ENCODE measurements at places on chromosomes 1 and 21. TPM values are rescaled to one million over a fixed set of nuclear protein-coding genes. Genes with fewer than 3 reads are reported as not detected.
A peak's percentile ranks its signal among the peaks of the same experiment; 100 is the strongest.

DNA sequence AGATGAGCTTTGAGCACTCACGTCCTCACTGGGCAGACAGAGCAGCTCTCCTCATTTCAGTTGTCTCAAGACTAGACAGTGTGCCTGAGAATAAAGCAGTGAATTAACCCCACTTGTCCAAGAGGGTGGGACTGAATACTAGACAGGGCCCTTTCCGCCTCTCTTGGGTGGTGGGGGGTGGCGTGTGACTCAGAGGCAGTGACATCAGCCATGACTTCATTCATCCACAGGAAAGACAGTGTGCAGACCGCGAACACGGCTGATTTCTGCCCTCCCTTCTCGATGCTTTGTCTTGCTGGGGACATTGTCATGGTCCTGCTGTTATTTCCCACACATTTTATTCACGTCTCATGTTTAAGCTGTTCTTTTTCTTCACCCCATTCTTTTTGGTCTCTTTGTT lies 64.9 kb downstream of the FGGY start:
- DNase-seq: no peak

Gene POFUT2
- total RNA-seq: 8.6 TPM

GRCh38 chr1:172206256-172206655 lies 214.2 kb upstream of the C1orf105 start:
- DNase-seq: no peak

DNA sequence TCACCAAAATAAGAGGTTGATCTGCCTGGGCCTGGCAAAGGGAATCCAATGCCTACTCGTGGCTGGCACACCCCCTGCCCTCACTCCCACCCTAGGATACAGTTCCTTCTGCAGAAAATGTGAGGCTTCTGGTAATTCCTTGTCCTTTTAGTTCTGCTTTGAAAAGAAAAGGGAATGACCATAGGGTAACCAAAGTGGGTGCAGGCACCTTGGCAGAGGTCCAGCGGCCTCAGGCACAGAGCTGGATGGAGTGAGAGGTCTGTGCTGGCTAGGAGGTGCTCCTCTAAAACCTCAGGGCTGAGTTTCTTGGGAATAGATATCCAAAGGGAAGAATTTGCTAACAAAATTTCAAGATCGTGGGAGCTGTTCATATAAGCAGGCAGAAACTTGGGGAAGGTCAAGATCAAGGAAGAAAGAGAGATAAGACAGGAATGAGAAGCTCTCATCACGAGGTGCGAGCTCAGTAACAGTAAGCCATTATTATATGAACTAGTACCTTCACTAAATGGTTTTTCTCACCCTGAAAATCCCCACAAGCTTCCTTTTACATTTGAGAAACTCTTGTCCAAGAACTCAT lies 293.1 kb upstream of the LYPLAL1 start:
- no peak for DNase-seq

Gene GCSAML
- total RNA-seq: not detected

GRCh38 chr1:174219606-174220370 lies 60.5 kb downstream of the RABGAP1L start:
- peak; percentile 83 for DNase-seq

Gene UTS2
- total RNA-seq: 0.26 TPM

Gene LCE1C
- total RNA-seq: not detected

DNA sequence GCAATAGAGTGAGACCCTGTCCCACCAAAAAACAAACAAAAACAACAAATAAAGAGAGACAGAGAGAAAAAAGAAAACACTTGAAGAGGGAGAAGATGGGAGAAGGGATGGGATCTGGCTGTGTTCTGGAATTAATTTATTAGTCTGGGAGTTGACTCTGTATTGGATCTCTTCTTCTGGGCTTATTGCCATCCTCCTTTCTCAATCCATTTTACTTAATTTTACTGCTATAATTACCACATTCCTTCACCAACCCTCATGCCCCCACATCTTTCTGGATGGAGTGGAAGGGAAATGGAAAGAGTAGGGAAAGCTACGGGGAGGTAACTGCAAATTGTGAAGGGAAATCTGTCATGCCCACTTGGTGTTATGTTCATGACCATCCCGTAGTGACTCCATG lies 42.9 kb downstream of the FMN2 start:
- no peak for DNase-seq

Gene FMO4
- 0.79 TPM for total RNA-seq

GRCh38 chr1:173420330-173420806 lies 56.8 kb upstream of the PRDX6 start:
- DNase-seq: peak; percentile 67

DNA sequence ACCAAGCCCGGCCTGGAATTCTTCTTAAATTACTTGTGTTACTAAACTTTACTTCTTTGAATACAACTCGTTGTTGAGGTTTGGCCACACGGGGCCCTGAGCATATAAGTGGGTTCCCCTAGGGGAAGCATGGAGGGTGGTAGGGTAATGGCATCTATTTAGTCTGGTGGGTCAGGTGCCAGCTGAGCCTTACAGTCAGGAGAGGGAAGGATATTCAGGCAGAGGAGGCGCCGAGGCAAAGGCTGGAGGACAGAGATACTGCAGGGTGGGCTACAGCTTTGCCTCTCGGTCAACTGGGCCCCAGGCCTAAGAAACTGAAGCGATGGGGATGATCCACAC lies 424 bp upstream of the NECAP2 start:
- no peak for DNase-seq

- no peak for DNase-seq
Observed at GRCh38 chr1:55571767-55572166, 356.6 kb upstream of the USP24 start.

Gene LAD1
- 220 TPM for total RNA-seq

DNA sequence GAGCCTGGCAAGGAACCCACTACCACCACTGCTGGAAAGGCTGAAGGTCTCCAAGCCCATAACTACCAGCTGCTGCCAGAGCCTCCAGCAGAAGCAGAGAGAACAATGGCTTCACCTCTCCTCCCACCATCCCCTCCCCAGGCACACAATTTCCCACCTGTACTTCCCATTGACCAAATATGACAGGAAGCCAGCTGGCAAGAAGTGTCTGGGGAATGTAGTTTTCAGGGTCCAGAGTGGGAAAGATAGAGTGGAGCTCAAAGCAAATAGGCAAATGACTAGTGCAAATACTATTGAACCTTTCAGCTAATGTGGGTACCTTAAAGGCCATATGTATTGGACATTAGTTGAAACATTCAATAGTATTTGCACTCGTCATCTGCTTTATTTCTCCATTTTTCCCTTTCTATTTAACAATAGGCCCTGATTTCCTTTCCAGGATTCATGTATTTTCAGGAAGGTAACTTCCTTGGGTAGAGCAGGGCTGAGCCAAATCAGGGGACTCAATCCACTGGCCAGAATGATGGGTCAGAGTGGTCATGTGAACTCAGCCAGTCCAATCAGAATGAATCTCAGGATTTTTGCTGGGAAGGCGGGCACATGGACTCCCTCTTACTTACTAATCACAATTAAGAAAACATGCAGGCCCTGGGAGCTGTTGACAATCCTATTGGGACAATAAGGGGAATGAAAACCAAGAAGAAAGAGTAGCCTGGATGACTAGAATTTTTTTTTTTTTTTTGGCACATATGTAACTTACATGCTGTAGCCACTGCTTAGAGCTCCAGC lies 12.1 kb upstream of the NFYC start:
- no peak for DNase-seq

DNA sequence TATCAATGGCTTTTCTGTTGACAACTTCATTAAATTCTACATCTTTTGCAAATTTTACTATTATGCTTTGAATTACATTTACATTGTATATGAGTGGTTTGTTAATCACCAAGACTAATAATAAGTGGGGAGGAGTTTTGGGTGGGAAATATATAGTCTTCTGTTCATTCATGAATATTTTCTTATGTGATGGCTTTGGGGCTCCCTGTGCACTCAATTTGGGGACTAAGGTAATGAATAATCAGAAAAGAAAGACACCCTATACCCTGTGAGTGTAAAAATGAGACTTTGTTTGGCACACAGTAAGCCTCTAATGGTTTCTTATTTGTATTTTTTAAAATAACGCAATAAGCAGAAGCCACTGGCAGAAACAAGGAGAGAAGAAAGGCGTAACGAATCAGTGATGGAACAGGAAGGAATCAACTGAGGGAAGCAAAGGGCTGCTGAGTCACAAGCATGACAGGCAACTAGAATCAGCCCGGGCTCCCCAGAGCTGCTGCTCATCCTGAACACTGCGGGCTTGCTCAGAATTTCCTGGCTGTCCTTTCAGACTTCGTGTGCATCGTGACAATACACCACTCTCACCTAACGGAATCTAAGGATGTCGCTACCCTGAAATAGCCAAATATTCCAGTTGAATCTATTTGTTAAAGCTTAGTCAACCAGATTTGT lies 20.8 kb upstream of the RGS2 start:
- DNase-seq: peak; percentile 37

Gene MRPL20
- 50.4 TPM for total RNA-seq

Gene ACTL8
- not detected for total RNA-seq

- peak; percentile 91 for DNase-seq
Observed at GRCh38 chr1:186950547-186950946, 121.8 kb downstream of the PLA2G4A start.

GRCh38 chr1:18109756-18110597 lies 2.4 kb downstream of the IGSF21 start:
- DNase-seq: no peak

Gene ITGB2
- 0.26 TPM for total RNA-seq

- peak; percentile 91 for DNase-seq
Observed at GRCh38 chr1:153545067-153546055, at the start of gene S100A4. TSS of gene S100A4 (minus strand) at chr1:153545806. CDS start at chr1:153544794, 1,012 bp downstream.

GRCh38 chr1:110426854-110427253 lies 19.4 kb upstream of the LAMTOR5 start:
- DNase-seq: no peak

GRCh38 chr1:10280439-10281350 lies 70.3 kb downstream of the KIF1B start:
- DNase-seq: no peak

GRCh38 chr1:30511991-30512913 lies 211.1 kb downstream of the MATN1 start:
- peak; percentile 68 for DNase-seq

DNA sequence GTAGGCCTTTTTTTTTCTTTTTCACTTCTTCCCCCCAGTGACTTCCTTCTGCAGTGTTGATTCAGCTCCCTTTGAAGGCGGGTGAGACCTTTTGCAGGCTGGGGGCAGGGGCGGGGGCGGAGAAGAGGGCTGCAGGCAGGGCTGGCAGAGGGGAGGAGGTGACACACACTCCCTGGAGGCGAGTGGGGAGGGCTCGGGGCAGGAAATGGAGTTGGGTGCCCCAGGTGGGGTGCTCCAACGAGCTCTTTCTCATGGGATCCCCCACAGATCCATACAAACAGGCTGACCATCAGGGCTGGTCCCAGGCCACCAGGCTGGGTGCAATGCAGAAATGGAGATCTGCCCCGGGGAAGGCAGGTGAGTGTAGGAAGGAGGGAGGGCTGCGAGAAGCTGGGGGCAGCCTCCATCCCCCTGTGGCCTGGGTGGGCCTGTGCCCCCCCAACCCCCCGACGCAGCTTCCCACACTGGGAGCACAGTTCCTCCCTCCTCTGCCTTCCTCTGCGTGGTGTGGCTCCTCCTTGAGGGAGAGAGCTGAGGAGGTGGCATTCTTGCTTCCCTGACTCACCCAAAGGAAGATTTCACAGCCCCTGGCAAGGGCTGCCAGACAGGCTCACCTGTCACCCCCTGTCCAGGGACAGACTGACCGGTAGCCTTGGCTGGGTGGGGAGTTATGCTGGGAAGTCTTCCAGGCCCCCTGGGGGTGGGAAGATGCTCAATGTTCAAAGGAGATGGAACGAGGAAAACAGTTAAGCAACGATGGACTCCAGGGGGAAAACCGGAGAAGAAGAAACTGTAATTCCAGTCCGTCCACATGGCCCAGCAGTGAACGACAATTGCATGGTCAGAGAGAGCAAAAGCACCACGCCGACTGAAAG lies 7.1 kb upstream of the ITGB2 start:
- DNase-seq: peak; percentile 73

Gene NR1I3
- not detected for total RNA-seq

DNA sequence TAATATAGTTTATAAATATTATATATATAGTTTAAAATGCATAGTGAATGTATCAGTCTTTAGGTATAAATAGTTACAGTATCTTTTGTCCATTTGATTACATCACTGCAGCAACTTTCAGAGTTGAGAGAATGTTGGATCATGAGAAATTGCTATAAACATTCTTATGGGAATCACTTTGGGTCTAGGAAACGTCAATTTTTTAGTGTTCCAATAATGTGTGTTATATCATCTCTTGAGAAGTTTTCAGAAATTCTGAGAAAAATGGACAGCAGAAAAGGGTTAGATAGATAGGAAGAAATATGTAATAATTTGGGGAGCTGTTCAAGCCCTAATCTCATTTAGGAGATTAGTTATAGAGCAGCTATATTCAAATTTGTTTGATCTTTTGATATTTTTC lies 185.2 kb upstream of the SGIP1 start:
- DNase-seq: no peak

- peak; percentile 94 for DNase-seq
Observed at GRCh38 chr1:152251391-152251790, 27.4 kb upstream of the HRNR start.

DNA sequence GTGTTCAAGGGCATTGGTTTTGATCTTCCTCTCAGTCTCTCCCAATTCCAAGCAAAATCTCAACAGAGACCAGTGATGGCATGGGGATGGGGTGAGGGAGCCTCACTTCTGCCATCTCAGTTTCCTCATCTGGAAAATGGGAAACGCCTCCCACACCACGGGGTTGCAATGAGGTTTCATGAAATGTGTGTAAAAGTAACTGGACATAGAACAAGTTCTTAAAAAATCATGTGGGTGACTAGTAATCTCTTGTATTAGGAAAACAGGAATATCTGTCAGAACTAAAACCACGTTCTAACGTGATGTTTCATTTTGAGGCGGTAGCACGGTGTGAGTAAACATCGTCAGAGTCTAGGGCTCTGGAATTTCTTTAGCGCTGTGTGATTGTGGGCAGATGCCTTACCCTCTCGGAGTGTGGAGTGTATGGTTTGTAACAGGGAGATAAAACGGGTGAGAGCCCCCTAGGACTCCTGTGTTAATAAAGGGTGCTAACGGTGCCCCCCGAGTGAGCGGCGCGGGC lies 55.5 kb upstream of the DNAJC6 start:
- DNase-seq: peak; percentile 59

Gene MROH7
- total RNA-seq: under 0.01 TPM

All from bronchial epithelial cell (primary cell).